NCI-H460 (cell line): ENCODE measurements at places on chromosomes 3 and 15.
A peak's percentile ranks its signal among the peaks of the same experiment; 100 is the strongest.

DNA sequence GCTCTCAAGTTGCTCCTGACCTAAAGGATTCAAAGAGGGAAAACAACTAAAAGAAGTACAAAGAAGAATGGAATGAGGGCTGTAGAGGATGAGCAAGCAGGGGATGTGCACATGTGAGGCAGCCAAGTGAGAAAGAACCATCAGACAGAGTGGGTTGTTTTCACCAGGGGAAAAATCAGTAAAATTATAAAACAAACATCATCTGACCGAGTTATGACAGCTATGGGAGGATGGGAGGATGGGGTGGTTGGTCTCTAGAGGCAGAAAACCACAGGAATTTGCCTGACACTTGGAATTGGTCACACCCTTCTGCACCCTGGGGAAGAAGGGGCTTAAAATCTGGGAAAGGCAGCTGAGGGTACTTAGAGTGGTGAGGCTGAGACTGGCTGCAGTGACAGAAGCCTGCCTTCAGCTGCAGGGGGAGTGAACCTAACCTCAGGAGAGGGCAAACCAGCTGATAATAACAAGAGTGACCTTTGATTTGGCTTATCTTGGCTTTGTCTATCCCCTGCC is 10.1 kb downstream of the ARHGAP31 start:
- DNase-seq: no peak

- DNase-seq: peak; percentile 35
These were observed 3.8 kb upstream of the ZNF280D start for GRCh38 chr15:56736881-56737707.

DNA sequence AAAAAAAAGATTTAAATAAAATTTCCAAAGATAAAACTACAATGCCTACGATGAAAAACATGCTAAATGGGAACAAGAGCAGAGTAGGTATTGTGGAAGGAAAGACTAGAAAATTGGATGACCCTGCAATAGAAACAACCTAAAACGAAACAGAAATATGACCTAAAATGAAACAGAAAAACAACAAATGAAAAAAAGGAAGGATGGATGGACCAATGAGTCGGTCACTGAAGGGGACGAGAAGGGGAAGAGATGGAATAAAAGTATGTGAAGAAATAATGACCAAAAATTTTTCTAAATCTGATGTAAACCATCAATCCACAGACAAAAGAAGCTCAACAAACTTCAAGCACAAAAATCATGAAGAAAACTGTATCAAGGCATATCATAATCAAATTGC is 44.8 kb downstream of the TBC1D2B start:
- DNase-seq: no peak

GRCh38 chr3:108387063-108387462 is 90.7 kb downstream of the HHLA2 start:
- no peak for DNase-seq

DNA sequence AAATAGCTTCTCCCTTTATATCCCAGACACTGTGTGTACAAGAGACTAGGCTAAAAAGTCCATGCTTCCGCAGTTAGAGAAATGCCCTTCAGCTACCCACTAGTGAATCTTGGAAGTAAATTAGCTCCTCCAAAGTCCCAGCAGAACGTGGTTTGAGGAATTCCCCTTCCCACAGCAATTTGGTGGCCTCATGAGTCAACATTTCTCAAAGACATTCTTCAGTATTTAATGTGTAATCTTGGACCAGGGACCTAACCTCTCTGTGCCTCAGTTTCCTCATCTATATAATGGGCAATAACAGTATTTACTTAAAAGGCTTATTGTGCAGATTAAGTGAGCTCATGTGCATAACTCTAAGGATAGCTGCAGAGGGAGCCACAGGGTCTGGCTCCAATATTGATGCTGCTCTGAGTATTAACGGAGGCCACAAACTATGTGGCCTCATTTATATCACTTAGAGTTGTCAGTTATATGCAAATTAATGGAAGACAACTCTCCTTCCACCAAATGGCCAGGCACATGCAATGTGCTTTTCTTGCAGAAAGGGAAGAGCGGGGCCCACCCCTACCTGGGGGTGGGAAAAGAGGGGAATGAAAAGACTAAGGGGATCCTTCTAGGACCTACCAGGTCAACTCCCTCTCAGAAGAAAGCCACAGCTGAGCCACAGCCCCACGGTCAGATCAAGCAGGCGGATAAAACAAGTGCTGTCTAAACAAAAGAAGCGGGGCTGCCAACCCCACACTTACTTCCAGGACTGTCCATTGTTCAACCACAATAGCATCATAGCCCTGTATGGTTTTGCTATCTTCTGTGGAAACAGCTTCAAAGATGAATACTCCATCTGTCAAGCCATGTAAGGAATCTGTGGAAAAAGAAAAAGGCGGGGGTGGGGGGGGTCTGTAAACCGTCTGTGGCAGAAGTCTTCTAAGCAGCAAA is 92.4 kb downstream of the OXNAD1 start:
- DNase-seq: no peak

DNA sequence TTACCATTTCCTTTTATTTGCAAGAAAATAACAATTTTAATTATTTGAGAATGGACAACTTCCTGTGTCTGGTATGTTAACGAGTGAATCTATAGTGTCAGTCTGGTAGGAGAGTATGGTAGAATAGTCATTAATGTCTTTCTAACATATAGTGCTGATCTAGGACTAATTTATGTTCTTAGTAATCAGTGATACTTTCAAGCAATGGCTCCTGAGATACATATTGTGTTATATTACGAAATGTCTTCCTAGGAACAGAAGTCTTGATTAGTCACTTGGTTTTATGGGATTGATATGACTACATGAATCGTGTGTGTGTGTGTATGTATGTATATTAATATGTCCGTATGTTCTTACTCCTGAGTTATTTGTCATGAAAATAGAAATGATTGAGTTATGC is 66.6 kb upstream of the PAQR5 start:
- no peak for DNase-seq

- DNase-seq: no peak
These were observed 24.4 kb downstream of the TRIM42 start for GRCh38 chr3:140702281-140702680.

- no peak for DNase-seq
These were observed 167.6 kb downstream of the PLCL2 start for GRCh38 chr3:17052363-17052762.
